ENCODE measurements at places on chromosomes 6 and 20.

DNA sequence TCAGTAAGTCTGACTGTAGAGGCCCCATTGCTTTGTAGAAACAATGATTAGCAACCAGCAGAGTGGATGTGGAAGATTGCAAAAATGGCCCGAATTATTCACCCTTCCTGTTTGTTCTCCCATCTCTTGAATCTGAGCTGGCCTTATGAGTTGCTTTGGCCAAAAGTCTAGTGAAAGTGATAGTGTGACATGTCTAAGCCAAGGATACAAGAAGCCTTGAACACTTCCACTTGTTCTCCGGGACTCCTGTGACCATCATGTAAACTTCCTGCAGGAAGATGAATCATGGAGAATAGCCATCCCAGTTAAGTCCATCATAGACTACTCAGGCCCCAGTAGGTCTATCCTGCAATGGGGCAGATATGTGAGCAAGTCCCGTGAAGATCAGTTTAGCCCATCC lies 252.0 kb upstream of the JAG1 start:
- no peak for DNase-seq

- DNase-seq, result no peak
These were observed 945.8 kb upstream of the ADGRB3 start for GRCh38 chr6:67689329-67689728.

- no peak for DNase-seq
These were observed 23.6 kb downstream of the CDS2 start for GRCh38 chr20:5150226-5151076.

DNA sequence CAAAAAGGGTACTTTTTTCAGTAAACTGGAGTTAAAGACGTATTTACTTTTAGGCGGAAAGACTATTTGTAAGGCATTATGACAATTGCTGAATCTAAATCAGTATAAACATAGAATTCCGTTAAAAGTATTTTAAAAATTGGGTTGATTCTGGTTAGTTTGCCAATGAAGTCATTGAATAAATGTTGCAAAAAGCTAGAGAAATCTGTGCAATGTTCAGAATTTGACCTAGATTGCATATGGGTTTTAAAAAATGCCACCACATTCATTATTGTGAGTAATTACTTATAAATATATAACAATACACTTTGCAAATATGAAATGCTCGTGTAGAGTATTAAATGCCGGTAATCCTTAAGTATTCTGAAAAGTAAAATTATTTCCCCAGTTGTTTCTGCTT lies 116.5 kb upstream of the EEF1E1 start:
- DNase-seq, result no peak

DNA sequence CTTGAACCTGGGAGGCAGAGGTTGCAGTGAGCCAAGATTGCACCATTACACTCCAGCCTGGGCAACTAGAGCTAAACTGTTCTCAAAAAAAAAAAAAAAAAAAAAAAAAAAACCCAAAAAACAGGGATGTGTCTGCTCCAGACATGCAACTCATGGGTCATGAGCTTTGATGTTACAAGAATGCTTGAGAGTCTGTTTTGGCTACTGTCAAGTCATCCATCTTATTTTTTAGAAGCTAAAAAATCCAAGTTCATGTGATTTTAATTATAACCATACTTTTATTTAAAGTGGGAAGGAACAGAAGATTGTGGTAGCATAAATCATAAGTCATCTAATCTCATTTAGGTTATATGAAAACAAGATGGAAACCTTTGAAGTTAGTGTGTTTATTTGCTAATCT lies 120.6 kb downstream of the PDE7B start:
- no peak for DNase-seq

DNA sequence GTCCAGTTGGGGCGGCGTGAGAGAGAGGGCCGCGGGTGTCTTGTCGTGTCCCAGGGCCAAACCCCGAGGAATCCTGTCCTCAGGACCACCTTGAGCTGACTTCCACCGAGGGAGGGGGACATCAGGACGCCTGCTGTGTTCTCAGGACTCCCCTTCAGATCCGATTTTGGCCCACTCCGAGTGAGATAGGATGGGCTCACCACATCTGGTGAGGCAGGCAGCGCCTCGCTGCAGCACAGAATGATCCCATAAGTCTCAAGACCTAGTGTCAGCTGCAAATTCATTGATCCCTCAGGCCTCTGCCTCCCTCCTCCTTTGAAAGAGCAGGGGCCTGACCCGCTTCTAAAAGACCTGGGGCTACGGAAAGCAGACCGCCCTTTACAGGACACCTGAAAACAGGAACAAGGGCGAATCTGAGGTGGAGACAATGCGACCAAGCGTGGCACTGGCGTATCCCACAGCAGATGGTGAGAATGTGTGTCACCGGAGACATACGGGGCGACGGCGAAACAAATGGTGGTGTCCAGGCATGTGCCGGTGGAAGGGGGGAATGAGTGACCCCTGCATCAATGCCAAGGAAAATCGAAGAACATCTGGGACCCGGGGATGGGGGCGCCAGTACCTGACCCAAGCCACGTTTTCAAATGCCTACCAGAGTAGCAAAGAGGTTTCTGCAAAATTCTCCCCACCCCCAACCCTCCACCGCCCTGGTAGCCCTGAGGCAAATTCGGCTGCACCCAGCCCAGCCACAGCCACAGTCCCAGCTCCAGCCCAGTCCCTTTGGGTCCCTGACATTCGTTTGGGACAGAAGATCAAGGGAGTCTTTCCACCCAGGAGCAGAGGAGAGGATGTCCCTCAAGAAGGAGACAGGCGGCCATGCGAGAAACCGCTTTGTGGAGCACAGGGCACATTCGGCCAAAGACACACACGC lies 162.1 kb upstream of the ZNF337 start:
- no peak for DNase-seq

DNA sequence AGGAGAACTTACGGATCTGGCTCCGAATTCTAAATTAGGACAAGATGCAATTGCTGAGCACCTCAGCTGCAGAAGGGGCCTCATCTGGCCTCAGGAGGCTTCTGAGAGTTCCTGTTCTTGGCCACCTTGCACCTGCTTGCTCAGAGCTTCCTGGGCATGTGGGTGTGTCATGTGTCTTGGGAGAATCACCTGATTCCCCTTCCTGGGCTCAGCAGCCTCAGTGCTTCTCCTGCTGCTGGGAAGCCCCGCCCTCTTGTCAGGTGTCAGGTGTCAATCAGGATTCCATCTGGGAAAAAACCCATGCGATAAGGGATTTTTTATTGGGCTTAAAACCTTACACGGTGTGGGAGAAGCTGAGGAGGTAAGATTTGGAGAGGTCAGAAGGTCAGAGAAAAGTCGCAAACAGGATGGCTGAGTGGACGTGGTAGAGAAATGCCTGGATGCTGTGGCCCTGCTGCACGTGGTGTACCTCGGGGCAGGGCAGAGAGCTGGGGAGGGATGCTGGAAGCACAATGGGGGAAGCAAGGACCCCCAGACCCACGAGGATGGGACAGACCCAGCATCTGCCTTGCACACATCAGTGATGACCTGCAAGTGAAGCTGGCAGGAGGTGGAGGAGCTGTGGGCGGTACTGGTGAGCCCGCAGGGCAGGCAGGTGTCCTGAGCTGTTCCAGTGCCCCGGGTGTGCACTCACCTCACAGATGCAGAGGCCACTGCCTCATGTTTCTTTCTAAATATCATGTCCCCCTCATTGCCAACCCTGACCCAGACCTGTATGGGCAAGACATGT lies 170.8 kb downstream of the CDH4 start:
- no peak for DNase-seq

DNA sequence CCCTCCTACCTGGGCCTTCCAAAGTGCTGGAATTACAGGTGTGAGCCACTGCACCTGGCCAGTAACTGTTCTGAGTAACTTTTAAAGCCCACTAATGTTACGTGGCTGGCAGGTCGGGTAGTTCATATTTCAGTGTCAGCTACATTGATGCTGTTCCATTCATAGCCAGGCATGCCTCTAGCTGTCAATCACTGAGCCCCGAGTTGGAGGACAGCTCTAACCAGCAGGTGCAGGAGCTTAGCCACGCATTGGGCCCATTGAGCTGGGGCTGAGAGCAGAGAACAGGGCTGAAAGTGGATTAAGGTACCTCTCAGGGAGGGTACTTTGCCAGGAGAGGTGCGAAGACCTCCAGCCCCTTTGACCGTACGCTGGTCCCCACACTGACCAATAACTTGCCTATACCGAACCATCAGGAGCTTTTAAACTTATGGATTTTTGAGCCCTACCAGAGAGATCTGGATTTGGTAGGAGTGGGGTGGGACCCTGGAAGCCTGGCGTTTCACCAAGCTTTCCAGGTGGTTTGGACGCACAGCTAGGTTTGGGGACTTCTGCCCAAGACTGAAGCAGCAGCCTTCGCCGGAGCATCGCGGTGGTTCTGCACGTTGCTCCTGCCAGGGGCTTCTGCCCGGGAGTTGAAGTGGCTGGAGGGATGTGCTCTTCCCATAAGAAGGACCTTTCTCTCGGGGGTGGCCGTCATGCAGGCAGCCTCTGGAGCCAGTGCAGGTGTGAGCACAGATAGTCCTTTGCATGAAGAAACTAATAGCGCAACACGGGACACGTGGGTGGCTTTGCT lies 82.6 kb downstream of the SERAC1 start:
- DNase-seq, result no peak

GRCh38 chr6:36616893-36617521 lies 22.8 kb downstream of the SRSF3 start:
- DNase-seq, result no peak

- DNase-seq, result no peak
These were observed 9.6 kb downstream of the SRC start for GRCh38 chr20:37355252-37356180.

DNA sequence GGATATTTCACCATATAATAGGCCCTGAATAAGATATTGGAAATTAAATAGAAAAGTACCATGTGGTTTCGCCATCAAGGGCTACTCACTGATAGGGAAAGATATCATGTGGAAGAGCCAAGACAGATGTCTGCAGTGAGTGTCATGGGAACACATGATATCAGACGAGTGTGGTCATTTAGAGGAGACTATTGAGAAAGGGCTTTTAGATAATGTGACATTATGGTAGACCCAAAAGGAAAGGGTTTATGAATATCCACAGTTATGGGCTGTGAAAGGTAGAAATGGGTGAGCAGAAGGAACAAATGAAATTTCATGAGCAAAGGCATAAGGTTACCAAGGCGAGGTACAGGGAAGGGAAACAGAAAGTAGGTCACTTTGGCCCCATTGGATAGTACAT lies 182.3 kb upstream of the PRSS16 start:
- DNase-seq, result no peak

DNA sequence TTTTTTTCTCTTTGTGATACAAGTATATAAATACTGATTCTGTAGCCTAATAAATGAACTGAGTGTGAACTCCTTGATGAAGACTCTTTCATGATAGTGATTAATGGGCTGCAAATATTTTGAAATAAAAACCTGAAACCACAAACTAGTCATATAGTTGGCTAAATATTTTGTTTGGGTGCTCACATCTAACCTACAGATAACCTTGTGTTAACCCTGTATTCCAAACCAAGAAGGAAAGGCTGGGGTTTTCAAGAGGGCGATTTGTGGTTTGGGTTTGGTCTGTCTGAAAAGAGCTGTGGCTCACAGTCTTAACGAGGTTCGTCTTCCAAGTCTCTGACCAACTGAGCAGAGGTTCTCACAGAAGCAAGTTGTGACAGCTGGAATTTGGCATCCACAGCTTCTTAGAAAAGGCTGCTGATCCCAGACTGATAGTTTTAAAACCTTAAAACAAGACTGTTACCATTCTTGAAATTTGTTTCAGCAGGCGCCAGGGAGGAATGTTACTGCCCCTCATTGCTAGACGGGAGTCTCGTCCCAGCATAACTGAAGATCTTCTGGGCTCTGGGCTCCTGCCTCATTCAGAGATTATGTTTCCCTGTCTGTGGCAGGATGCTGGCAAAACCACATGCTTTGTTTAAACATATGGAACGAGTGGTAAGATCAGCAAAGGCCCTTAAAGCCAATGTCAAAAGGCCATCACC lies 736.4 kb upstream of the MARCKS start:
- DNase-seq, result no peak

GRCh38 chr6:170374571-170375444 lies 68.2 kb downstream of the FAM120B start:
- no peak for DNase-seq

DNA sequence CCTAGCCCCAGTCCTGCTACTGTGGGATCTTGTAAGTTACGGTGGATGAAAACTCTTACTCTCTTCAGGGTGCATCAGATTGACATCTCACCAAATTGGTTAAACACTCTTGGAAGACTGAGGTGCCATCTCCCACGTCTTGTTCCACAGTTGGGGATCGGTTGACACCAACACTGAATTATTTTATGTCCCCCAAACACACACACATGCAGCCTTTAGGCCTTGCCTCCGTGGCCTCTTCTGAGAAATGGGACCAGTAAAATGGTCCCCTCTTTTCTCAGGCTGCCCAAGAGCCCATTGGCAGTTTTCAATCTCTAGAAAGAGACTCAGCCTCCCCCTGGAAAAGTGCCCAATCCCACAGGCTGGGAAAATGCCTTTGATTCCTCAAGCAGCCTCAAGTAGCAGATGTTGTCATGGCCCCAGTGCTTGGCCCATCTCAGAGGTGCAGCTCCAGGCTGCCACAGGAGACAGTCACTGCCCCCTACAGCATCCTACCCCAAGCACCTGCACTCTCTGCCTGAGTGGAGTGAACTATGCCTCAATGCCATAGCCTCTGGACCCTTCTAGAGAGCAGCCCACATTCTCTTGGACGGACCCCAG lies 163.9 kb downstream of the ANKRD60 start:
- DNase-seq, result no peak

DNA sequence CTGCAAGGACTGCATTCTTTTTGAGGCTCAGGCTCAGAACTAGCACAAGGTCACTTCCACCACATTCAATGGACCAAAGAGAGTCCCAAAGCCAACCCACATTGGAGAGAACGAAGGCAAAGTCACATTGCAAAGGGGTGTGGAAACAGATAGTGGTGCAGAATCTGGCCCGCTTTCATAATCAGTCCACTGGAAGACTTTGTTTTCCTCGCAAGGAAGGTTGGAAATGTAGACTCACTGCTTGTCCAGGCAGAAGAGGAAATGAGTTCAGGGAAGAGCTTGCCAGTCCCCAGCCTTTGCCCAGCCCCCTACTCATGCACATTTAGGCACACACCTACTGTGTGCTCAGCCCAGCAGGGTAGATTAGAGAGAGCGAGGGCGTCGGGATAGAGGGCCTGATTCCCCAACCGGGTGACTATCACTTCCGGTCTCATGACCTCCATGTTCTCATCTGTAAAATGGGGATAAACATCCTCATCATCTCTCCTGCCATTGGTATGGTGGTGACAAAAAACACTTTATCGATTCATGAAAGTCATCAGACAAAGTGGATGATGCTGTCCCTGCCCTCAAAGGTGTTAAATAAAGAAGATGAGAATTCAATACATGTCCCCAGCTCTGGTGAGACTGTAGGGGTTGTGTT lies 24.3 kb upstream of the CCN5 start:
- no peak for DNase-seq

GRCh38 chr6:36729161-36729524 lies 31.5 kb downstream of the RAB44 start:
- no peak for DNase-seq

- no peak for DNase-seq
These were observed 61.5 kb downstream of the LYRM4 start for GRCh38 chr6:5199283-5199682.

DNA sequence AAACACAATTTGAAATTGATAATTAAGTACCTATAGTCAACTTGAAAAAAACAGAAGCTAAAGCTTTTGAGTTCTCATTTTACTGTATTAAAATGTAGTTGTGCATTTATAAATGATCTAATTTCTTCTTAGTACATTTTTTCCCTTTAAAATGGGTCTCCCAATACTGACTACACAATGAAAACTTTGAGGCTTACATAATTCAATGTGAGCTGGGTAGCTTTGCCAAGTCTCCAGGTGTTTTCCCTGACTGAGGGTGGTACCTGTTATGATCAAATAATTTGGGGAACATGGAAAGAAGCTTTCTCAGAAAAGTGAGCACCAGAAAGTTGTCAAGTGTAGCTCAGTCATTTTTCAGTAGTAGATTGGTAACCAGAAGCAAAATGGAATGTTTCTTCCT lies 74.3 kb downstream of the ARMC2 start:
- no peak for DNase-seq

GRCh38 chr6:39791850-39792539 lies at the start of gene DAAM2:
TSS of gene DAAM2 (plus strand) at chr6:39792376. CDS start at chr6:39856303, 63,927 bp downstream.
- no peak for DNase-seq

Data from stimulated activated CD8-positive, alpha-beta memory T cell treated with anti-CD3 and anti-CD28 coated beads, Interleukin-4, amount 100 ng/mL, for 1 hour (primary cell).